ENCODE measurements at places on chromosomes 3 and 15.

DNA sequence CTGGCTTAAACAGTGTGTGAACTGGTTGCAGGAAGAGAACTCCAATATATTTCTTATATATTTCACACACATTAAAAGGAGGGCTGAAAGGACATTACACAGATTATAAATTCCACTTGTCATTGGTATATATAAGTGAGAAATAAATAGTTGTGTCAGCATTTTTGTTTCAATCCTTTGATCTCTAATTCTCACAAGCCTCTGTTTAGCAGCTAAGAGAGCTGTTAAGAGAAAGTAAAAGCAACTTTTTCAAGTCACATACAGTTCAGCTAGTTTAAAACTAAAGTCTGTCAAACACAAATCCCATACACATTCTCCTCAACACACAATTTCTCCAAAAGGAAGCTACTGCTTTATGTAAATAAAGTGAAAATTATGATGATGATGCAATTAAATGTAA lies 70.5 kb upstream of the CCDC39 start:
- DNase-seq, result no peak

DNA sequence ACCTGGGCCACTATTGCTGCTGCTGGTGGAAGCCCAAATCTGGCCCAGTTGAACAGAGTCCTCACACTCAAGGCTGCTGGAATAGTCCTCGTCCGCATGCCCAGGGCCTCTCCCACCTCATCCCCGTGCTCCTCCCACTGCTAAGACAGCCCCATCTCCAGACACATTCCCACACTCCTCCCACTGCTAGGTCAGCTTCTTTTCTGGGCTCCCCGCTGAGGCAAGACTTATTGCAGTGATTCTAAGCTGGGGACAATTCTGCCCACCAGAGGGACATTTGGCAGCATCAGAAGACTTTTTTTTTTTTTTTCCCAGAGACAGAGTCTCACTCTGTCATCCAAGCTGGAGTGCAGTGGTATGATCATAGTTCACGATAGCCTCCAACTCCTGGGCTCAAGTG lies 35.1 kb downstream of the POC1A start:
- no peak for DNase-seq

DNA sequence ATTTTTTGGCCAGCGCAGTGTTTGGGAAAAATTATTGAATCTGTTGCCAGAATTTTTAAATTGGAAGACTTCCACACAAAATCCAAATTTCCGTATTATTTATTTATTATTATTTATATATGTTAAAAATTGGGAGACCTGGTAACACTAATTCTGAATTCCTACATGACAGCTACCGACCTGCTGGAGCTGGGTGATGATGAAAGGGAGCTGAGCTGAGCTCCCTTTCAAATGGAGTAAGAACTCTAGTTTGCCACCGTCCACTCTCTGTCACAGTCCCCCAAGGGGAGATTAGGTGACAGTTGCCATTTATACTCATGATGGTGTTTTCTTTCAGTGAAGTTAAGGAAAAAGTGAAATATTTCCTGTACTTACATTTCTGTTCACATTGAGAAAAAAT lies 1.4 kb downstream of the CRTC3 start:
- DNase-seq, result no peak

DNA sequence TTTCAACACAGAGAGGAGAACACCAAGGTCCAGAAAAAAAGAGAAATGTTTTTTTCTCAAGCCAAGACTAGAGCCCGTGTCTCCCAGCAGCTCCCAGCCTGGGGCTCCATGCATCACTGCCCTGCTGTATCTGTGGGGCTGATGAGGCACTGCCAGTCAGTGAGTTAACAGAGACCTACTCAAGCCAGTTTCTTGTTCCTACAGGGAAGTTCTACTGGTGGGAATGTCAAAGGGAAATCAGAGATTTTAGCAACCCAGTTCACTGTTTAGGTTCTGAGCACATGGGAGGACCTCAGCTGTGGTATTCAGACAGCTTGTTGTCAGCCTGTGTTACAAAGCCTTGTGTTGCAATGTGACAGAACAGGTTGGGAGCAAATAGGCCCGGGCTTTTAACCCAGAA lies 234.3 kb downstream of the TLE3 start:
- DNase-seq, result no peak

GRCh38 chr3:58116985-58117384 lies 93.8 kb downstream of the DNASE1L3 start:
- no peak for DNase-seq

DNA sequence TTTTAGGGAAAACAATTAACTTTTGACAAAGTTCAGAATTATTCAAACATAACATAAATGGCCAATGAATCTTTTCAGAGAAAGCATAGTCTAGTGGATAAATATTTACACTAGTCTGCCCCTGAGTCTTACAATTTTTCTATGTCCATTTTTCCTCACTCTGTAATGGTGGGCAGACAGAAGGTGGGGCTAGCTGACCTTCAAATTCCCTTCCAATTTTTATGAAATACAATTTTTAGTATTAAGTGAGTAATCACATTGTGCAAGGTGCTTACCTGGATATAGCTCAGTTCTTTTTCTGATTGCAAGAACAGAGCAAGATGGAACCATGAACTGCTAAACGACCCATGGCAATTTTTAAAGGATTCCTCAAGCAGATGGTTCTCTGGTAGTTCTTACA lies 441.7 kb upstream of the NR2F2 start:
- DNase-seq, result no peak

- DNase-seq, result no peak
Measured at GRCh38 chr3:126935756-126936509, 47.0 kb upstream of the PLXNA1 start.

DNA sequence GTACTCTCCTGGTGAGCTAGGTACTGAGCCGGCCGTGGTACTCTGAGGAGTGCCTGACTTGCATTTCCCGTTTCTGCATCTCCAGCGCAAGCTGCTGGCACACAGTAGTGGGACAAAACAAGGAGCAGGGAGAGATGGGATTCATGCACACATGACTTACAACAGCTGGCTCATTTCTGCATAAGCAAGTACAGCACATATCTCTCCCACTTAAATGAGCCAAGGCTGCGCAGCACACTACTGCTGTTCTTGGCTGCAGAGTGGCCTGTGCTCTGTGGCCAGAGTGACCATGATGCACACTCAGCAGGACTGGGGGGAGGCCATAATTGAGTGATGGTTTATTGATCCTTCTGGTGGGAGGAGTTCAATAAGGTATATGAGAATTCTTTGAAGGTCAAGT lies 59.2 kb upstream of the ABHD17C start:
- DNase-seq, result no peak

GRCh38 chr15:79042213-79042928 lies 48.2 kb downstream of the RASGRF1 start:
- DNase-seq, result no peak

- DNase-seq, result peak; percentile 49
Measured at GRCh38 chr3:141575879-141576743, 89.3 kb downstream of the RASA2 start.

GRCh38 chr3:37127340-37127739 lies 47.0 kb downstream of the LRRFIP2 start:
- DNase-seq, result no peak

DNA sequence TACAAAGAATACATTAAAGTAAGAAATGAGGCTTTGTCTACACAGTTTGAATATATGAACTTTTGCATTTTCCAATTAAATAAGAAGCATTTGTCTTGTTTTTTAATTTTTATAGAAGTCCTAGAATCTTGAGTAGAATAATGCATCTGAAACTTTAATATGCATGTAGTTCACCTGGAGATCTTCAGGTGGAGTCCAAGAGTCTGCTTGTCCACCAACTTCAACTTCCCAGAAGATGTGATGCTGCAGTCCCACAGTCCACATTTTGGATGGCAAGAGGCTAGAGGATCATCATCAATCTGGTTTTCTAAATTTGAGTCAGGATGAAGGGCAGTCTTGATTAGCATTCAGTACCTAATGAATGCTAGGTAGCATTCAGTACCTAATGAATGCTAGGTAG lies 357.6 kb upstream of the SOX2 start:
- DNase-seq, result no peak

DNA sequence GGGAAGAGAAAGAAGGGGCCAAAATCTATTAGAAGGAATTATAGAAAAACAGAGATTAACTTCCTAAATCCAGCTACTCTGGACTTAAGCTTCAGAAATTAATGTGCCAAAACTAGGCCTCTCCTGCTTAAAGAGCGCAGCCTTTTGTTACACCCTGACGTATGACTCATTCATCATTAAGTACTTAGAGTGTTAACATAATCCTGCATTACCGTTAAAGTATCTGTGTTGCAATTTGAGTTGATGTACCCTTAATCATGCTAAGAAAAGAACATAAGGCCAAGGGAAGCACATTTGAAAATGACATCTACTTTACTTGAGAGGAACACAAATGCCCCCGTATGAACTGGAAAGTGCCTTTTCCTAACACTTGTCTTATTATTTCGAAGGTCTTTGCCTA lies 7.9 kb downstream of the HTR3D start:
- no peak for DNase-seq

DNA sequence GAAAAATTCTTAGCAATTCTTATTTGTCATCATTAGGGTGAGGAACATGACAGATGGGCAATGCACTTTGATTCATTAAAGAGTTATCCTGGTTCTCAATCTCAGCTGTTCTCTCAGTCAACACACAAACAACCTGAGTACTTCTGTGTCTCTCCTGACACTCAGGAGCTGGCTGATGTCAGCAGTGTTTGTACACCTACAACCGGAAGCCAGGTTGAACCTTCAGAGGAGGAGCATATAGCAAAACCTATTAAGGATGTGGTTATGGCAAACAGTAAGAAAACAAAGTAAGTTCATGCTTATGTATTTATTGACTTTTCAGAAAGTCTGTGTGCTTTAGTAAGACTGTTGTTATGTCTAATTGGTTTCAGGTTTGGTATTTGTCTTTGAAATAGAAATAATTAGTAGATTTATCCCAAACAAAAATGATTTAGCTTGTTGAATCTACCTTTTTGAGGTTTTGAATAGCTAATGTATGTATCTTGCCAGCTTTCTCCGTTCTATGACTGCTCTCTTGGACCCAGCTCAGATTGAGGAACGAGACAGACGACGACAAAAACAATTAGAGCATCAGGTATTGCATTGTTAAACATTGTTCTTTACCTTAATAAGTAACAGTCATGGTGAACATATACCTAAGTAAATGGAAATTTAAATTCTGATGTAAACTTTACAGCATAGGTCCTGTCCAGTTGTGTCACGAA lies 36.6 kb downstream of the CCDC66 start:
- DNase-seq, result no peak

DNA sequence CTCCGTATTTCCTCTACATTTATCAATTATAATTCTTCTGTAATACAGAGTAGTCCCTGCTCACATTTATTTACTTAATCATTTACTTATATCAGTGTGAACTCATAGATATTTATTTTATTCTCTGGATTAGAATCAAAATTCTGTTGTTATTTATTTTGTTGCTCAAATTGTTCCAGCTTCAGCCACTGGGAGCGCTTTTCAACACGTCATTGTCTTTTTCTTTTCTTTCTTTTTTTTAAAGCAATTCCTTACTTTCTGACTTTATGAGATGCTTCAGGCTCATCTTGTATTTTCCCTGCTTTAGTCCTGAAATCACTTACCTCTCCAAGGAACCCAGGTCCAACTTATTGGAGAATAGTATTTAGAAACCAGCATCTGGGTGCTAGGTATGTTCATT lies 53.4 kb downstream of the GLCE start:
- no peak for DNase-seq

DNA sequence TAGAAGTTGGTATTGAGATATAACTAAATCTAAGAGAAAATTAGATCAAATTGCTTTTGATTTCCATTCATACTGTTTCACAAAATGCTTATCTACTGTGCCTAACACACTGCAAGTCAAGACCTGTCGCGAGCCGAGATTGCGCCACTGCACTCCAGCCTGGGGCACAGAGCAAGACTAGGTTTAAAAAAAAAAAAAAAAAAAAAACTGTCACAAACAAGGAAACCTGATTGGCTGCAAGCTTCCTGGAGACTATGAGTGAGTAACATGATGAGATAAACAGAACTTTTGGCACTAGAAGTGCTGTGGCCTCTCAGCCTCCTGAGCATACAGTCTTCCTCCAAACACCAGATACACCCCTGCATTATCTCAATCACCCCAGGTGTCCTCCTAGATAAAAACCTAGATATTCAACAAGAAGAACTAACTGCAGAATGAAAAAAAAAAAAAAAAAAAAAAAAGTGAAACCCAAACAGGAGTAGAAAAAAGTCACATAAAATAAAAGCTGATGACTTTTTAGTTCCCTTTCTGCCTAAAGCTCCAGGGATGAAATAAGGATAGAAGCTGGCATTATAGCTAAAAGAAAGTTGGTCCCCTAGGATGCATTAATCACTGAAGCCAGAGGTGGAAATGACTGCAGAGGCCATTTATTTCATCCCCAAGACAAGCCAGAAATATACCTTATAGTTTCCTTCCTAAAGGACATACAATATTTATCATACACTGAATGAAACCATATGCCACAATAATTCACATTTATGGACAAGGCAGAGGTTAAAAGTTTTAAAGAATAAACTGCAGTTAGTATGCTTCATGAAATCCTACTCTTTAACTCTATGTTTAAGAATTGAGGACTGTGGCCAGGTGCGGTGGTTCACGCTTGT lies 82.4 kb downstream of the P3H2 start:
- peak; percentile 92 for DNase-seq

GRCh38 chr15:35691891-35692867 lies 146.2 kb upstream of the DPH6 start:
- DNase-seq, result no peak

DNA sequence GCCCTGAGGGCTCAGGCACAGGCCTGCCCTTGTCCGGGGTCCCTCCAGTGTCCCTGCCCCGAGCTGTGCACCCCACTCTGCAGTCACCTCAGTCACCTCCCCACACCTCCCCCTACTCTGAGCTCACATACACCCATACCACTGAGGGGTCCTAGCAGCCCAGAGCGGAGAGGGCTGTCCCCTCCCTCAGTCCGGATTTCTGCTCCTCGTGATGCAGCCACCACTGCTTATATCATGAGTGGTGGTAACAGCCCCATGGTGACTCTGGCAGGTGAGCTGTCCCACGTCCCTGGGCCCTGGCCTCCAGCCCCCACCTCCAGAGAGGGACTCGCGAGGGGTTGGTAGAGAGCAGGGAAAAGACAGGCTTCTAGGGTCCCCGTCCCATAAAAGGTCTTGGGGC lies 8.0 kb downstream of the CSPG4 start:
- no peak for DNase-seq

DNA sequence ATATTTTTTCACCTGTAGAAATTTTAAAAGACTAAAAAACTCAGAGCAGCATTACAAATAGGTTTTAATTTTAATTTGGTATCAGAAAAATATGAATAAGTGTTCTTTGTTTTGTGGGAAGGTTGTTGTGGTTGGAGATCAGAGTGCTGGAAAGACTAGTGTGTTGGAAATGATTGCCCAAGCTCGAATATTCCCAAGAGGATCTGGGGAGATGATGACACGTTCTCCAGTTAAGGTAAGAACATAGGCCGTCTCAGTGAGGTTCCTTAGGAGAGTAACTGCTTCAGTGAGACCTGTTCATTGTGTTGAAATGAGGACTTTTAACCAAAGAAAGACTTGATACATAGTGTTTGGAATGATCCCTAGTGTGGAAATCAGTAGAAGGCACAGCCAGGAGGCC lies 44.8 kb downstream of the OPA1 start:
- DNase-seq, result no peak

DNA sequence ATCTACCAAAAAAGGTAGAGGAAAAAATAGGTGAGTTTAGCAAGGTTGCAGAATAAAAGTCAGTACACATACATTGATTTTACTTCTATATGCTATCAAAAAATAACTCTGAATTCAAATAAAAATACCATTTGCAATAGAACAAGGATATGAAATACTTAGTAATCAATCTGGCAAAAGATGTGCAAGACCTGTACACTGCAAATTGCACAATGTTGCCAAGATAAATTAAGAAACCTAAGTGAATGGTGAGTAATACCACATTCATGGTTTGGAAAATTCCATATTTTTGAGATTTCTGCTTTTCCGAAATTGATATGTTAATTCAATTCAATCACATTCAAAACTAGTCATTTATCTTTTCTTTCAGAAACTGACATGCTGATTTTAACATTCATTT lies 464.8 kb downstream of the EPHA3 start:
- DNase-seq, result no peak
